Hippocampal formation (tissue), 2 donors: ENCODE measurements at places on chromosomes 4 and X.

GRCh38 chr4:83599183-83599582 lies 63.3 kb downstream of the GPAT3 start:
- no peak for DNase-seq

DNA sequence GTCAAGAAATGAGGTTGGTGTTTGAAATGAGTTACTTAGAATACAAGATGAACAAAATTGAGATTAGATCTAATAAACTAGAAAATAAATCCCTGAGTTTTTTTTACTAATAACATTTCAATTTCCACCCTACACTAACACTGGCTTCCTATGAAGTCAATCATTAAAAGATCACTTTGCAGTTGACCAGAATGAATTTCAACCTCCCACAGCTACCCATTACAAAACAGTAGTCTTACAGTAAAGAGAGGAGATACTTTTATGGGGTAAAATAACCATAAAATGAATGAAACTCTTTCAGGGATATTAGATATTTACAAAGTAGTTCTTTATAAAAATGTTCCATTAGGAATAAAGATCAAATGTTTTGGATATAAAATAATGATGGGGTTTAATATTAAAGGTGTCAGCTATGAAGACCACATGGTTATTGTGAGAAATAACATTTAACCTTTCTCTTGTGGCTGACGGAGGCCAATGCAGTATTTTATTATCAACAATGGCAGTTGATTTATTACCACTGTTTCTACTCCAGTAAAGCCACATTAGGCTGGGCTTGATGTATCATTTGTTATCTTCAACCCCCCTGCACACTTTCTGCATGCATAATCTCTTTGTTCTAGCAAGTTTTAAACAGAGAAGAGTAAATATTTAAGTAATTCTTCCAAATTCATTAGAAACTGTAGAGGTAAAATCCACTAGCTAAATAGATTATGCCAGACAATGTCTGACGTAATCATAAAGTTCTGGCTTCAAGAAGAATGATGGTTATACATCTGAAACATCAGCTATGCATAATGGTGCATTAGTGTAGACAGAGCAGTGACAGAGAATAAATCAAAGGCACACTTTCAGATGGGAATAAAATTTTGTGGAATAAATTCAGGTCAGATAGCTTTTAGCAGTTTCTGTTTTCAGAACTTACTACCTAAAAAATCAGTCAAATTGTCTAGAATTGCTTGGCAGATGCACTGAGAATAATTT lies 516.6 kb downstream of the PCDH18 start:
- no peak for DNase-seq

DNA sequence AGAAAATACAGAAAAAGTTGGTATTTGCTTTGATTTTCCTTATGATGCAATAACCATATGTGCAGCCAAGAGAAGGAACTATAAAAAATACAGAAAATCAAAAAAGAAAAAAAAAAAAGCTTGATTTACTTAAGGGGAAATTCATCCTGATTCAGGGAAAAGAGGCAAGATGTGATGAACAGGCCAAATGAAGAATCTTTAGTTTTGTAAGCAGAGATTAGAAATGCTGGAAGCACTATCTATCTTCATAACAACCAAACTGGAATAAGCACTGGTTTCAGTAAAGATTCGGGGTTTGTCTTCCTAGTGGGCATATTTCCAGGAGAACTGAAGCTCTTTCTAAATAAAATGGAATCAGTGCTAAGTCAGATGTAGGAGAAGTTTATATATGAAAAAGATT lies 82.9 kb upstream of the KCNIP4 start:
- no peak for DNase-seq

DNA sequence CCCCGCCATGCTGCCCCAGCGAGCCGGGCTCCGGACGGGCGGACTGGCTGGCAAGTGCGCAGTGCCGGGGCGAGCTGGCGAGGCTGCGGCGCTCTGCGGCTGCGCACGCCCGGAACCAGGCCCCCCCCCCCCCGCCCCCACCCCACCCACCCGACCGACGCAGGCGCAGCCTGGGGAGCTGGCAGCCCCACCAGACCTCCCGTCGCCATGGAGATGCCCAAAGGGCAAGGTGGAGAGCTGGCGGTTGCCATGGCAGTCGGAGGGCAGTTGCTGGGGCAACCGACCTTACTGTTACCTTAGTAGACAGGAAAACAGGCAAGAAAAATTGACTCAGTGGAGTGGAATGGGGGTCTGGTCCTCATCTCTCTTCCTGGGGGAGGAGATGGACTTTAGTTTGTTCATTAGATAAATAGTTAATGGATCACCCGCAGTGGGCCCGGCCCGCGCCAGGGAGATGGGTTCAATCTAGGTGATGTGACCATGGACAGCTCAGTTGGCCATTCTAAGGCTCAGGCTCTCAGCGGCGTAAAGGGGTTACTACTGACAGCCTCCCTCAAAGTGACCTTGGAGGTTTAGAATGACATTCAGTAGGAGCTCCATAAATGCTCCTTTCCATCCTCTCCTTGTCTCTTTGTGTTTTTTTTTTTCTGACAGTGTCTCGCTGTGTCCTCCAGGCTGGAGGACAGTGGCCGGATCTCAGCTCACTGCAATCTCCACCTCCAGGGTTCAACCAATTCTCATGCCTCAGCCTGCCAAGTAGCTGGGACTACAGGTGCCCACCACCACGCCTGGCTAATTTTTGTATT lies at the start of gene PCSK1N:
Gene PCSK1N, minus strand, starts transcription at position 87 of the 806 bp plus-strand sequence. Its CDS starts 78 bp downstream, at position 9.
- DNase-seq = no peak

- no peak for DNase-seq
These were observed 1.8 kb downstream of the SGMS2 start for GRCh38 chr4:107826421-107826980.
